ENCODE measurements at places on chromosomes 3 and 15. TPM values are rescaled to one million over a fixed set of nuclear protein-coding genes. Genes with fewer than 3 reads are reported as not detected.

GRCh38 chr3:146746190-146746589 lies 141.0 kb upstream of the PLSCR5 start:
- no peak for DNase-seq

DNA sequence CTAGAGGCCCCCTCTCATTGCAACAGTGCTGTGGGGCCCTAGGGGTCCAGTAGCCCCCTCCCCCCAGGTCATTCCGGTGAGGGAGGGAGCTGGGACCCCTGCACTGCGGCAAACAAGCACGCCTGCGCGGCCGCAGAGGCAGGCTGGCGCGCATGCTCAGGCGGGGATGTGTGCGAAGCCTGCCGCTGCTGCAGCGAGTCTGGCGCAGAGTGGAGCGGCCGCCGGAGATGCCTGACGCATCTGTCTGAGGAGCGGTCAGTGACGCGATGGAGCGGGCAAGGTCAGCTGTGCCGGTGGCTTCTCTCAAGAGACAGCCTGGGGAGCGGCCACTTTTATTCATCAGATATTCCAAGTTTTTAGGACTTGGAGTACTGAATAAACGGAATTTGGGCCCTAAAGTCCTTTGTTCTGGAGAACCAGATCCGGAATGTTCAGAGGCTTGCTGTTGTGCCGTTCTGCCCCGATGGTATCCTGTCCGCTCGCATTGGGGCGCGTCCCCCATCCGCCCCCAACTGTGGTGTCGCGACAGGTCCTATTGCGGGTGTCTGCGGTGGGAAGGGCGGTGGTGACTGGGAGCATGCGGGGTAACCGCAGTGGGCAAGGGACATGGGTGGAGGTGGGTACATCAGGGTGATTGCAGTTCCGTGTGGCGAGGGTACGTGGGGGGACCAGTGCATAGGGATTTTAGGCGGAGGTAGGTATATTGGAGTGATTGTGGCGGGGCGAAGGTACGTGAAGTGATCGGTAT lies at the start of the genes SNRPN and SNURF:
TSS of gene SNRPN (plus strand) at position 205 of the 748 bp plus-strand sequence. CDS start 19,467 bp downstream, outside the sequence.
TSS of gene SNURF (plus strand) at position 205 of the 748 bp plus-strand sequence. CDS start at position 267, 62 bp downstream.
- DNase-seq, result peak; percentile 78

DNA sequence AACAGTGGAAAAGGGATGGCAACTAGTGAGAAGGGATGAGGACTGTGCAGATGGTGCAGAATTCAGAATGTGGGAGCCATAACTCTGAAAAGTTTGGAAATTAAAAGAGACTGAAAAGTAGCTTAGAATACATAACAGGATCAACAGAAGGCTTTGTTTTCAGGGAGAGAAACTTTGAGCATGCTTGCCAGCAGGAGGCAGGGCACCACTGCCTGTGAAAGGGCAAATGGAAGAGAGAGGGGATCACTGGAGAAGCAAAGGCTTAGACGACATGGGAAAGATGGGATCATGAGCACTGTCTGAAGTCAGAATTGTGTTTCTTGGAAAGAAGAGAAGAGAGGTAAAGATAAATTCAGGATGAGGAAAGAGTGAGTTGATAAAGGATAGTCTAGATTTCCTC lies 99.6 kb downstream of the ABI3BP start:
- DNase-seq, result no peak

DNA sequence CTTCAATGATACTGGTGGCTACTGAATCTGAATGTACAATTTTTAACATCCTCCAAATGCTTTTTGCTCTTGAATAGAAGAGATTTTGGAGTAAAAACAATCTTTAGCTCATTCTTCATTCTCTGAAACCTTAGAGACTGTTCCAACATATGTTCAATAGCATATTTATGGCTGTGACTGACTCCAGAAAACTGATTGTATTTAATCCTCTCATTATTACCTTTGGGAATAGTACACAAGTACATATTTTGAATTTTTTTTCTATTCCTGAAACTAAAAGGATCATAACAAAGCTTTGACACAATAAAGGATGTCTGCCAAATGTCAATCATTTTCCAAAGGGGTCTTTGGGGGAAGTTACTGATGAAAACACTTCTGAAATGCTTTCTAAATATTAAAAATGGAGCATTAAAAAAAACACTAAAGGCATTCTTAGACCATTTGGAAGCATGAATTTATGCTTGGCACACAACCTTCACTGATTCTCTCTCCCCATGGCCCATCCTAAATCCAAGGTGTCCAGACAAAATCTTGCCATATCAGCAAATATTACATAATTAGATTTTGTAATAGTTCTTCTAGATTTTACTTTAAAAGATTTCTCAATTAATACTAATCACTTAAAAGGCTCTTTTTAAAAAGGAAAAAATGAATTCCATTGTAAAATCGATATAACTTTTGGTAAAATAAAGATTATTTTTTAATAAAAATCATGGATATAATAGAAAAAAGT lies 936.8 kb downstream of the EPHA3 start:
- no peak for DNase-seq

DNA sequence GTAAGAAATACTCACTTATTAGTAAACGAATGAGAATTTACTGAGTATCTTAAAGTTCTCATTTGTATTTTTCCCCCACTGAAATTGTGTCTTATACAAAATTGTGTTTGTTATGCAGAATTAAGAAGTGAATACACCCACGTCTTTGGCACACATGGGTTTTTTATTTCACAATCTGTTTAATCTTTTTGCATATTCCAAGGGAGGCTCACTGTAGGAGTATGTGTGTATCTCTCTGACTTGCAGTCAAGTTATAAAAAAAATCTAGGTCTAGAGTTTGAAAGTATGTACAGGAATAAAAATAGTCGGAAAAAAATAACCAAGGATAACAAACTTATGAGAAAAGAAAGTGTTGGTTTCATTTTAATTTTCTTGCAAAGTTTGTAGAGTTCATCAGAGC lies 255.2 kb downstream of the PDCD6IP start:
- no peak for DNase-seq

DNA sequence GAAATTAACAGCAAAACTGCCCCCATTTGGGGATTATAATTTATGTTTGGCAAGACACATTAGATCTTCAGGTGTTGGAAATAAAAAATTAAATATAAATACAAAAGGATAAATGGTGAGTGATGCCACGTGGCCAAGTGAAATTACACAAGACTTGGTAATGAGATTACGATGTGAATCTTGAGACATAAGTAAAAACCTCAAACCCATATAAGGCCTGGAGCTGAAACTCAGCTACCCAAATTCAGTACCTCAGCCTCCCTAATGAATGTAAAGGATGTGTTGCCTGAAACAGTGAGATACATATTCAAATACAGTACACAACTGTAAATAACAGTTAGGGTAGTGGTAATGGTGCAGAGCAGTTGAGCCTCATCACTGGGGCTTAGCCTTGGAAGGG lies 1146.6 kb downstream of the OTOL1 start:
- DNase-seq, result no peak

DNA sequence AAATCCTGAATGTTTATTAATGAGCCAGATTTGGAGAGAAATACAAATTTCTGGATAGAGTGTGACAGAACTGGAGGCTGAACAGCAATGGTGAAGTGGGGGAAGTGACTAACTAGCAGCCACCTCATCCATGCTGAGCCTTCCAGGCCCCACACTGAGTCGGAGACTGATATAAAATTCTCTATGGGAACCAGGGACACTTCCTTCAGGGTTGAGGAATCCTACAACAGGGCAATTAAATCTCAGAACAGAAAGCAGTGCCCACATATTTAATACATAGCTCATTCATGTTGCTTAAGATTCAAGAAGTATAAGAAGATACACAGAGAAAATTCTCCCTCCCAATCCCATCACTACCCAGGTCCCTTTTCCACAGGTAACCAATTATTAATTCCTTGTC lies 49.3 kb downstream of the HACD2 start:
- no peak for DNase-seq

DNA sequence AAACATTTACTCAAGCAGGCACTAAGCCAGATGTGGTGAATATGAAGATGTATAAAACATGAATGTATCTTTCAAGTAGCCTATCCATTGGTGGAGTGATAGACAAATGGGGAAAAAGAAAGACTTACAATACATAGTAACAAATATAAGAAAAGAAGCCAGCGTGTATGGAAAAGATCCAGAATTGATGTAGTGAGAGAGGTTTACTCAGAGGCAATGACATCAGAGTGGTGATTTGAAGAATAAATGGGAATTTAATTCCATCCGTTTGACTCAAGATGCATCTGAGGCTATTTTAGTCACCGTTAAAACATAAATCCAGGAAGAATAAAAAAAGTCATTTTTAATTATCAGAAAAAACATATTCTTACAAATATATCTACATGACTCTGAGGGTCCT lies 162.6 kb downstream of the IL1RAP start:
- DNase-seq, result no peak

- DNase-seq, result no peak
Measured at GRCh38 chr3:76552653-76553052, 487.2 kb upstream of the ROBO2 start.

DNA sequence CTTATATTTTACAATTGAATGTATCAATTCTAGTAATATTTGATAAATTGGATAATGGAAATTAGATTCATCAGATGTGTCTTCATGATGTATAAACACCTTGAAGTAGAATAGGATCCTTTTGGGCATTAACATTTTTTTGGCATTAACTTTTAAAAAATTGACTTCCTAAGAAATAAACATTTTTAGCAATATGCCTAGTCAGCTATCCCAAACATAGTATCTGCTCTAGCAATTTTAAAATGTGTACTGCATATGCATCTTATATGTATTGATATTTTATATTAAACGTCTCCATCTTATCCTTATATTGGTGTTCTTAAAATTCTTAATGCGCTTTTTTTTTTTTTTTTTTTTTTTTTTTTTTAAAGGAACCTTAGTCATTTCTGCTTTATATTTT lies 8.5 kb downstream of the CCNDBP1 start:
- DNase-seq, result no peak

DNA sequence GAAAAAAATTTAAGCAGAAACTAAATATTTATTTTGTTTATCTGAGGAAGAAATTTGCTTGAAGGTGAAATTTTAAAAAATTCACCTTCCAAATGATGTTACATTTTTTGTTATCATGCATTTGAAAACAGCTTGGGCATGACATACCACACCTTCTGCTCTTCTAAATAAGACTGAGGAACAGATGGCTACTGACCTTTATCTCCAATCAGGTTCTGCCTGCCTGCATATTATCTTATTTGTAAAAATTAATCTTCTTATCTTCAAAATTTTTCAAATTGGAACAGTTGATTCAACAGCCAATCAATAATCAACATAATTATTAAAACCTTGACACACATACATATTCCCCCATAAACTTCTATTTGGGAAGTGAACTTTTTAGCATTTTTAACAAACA lies 641.8 kb upstream of the ZNF385D start:
- no peak for DNase-seq

GRCh38 chr15:74657846-74658245 lies 38.0 kb downstream of the EDC3 start:
- DNase-seq, result no peak

- DNase-seq, result no peak
Measured at GRCh38 chr15:80234883-80235282, 17.1 kb downstream of the CTXND1 start.

GRCh38 chr3:39501968-39502837 lies 34.7 kb downstream of the MOBP start:
- DNase-seq, result peak; percentile 16

DNA sequence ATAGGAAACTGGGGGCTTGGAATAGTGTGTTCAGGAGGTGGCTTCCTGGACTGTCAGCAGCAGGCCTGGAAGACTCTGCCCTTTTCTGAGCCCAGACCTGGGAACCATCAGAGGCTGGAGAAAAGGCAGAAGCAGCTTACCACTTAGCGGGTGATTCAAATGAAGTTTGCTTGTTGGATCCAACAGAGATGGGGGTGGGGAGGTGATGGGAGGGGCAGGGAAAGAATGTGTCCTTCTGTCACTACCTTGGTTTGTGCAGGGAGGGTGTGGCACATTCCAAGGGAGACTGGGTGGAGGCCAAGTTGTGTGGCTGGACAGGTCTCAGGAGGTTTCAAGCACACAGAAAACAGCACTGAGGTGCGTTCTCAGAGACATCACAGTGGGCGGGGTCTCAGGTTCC lies 58.8 kb downstream of the TRAK1 start:
- DNase-seq, result no peak

- DNase-seq, result no peak
Measured at GRCh38 chr3:142481196-142481595, 33.4 kb upstream of the XRN1 start.

DNA sequence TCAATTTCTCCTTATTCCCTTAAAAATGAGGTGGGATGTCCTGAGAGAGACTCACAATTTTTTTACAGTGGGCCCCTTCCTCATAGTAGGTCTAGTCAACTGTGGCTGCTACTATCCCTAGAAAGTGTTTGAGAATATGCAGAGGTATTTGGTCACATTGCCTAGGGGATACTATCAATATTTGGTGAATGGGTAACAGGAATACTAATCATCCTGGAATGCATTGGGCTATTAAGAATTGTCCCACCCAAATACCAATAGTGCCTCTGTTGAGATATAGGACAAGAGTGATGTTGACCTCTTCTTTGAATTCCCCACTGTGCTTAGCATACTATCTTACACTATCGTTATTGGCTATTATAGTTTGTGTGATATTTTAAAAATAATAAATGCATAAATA lies 389.4 kb downstream of the DIPK2A start:
- no peak for DNase-seq

- peak; percentile 33 for DNase-seq
Measured at GRCh38 chr3:53161450-53161819, 426 bp downstream of the PRKCD start.

- peak; percentile 5 for DNase-seq
Measured at GRCh38 chr15:70246623-70247220, 149.0 kb upstream of the TLE3 start.

GRCh38 chr3:136778865-136779264 lies 26.7 kb upstream of the STAG1 start:
- DNase-seq, result no peak

GRCh38 chr3:110971010-110971601 lies 100.5 kb upstream of the NECTIN3 start:
- DNase-seq, result no peak

DNA sequence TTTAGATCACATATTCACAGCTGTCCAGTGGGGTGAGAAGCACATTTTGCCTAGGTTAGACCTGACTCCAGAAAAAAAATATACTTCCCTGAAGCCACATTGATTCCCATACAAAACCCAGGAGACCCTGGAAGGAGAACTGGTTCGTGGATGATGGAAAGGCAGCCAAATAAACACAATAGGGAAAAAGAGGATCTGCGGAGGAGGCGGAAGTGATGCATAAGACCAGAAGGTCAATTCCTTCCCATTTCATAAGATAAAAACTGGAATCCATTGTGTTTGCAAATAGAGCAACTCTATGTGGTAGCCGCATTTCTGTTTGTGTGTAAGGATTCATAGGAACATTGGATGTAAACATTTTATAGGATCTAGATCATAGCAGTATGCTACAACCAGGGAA lies 781.9 kb upstream of the GRM7 start:
- DNase-seq, result no peak

- no peak for DNase-seq
Measured at GRCh38 chr15:89876396-89877082, 17.3 kb downstream of the AP3S2 start.

Gene NUP210
- total RNA-seq, result 1.4 TPM

Gene ATP8B4
- 6.4 TPM for total RNA-seq

Gene SCAANT1
- not detected for total RNA-seq

Gene SOX14
- not detected for total RNA-seq

Gene SPTSSB
- not detected for total RNA-seq

Gene SERPINI1
- total RNA-seq, result 1.8 TPM

Data from ovary (tissue), 10 donors.